HFFc6 (cell line): ENCODE measurements at places on chromosomes 4 and X.

GRCh38 chr4:13344216-13344615 is 139.9 kb downstream of the RAB28 start:
- no peak overlapping the region for H3K27ac ChIP-seq
- no peaks in the 10 kb centered on the region; the same call in 1 of the 2 replicates for H3K36me3 ChIP-seq
- no peak overlapping the region for H3K4me3 ChIP-seq

DNA sequence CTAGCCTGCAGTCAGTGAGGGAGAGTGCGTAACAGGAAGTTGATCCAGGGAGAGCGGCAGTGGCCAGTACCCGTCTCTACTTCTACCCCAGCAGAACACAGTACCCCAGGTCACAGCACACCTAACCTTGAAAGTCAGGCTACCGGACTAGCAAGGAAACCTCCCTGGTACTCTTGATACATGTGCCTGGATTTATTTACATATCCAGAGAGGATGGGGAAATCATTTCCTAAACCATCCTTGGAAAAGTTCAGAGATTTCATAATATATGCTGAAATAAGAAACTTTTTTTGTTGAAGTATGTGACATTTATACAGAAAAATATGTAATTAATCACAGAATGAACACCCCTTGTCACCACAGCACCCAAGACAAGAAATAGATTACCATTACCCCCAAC is 24.5 kb downstream of the PRIMPOL start:
- H3K27ac ChIP-seq = no peak overlapping the region
- peaks cover 13% of the 10 kb centered on the region for H3K36me3 ChIP-seq
- peaks cover under 1% of the 10 kb centered on the region; the same call in 1 of the 2 replicates for H3K4me1 ChIP-seq
- no peak for DNase-seq
- H3K27me3 ChIP-seq = no peaks in the 10 kb centered on the region; the same call in 1 of the 2 replicates
- H3K4me3 ChIP-seq = no peak overlapping the region

DNA sequence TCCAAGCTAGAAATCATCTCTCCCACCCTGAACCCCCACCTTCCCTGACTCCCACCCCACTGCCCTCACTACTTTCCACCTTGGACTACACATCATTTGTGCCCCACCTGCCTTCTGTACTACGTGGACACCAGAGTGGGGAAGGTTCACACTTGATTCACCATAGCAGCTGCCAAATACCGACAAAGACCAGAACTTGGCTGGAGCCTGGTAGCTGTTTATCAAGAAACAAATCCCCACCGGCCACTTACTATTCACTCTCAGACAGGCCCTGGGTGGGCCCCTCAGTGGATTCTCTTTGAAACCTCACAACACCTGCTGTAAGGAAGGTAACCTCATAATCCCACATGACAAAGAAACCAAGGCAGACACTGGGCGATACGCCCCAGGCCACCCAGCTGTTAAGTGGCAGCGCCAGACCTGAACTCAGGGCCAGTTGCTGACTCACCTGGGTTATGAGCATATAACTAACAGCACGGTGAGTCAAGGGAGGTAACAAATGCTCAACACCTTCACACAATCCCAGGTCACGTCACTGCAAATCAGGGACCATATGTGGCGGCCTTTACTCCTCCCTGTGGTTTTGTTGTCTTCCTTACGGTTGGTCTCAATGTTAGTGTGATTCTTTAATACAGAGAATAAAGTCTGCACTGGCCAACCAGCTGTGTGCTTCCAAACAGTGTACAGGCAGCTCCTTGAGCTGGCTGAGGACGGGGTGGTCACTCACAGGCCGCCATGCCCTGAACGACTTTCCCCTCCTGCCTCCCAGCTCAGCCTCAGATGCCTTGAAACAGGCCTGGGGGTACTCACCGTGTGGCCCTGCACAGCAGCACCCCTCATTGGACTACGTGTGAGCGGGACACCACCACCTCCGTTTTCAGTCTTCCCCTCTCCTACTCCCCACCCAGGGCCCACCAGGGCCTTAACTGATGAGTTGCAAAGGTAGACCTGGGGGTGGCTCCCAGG is 7.5 kb downstream of the WDR1 start:
- H3K27ac ChIP-seq = peak overlapping the region; percentile 80
- H3K27me3 ChIP-seq = peaks cover 19% of the 10 kb centered on the region
- peaks cover 100% of the 10 kb centered on the region for H3K4me1 ChIP-seq
- H3K36me3 ChIP-seq = peaks cover 80% of the 10 kb centered on the region
- peak; percentile 49 for DNase-seq

DNA sequence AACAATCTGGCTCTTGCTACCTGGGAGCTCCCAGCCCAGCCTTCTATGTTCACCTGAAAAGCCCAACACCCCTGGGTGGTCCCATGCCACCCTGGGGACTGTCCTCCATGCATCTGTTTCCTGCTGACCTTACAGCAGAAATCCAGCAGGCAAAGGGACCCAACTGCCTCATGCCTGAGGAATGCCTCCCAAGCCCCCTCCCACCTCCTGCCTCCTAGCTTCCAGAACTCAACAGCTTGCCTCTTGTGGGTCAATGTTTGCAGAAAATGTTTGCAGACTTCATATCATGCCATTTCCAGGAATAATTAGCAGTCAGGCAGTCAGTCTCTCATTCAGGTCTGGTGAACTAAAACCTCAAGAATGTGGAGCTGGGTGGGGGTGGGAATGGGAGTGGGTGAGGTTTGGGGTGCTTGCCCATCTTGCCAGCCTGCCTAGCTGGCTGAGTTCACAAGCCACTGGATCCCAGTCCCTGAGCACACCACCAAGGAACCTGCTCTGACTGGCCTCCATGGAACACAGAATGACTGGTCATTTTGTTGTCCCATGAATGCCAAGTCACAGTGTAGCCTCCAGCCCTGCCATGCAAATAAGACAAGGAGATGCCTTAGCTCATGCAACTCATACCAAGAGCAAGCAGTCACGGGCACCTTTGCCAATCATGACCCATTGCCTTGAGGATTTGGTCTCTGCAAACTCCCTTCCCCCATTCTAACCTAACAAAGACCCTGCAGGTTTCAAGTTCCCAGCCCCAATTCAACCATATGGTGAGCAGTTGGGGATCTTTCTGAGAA is 12.1 kb upstream of the PLAC1 start:
- DNase-seq = peak; percentile 76
- H3K36me3 ChIP-seq = peaks cover 8% of the 10 kb centered on the region
- peak overlapping the region; percentile 97 for H3K27ac ChIP-seq
- H3K4me3 ChIP-seq = peak overlapping the region; percentile 58
- H3K27me3 ChIP-seq = no peaks in the 10 kb centered on the region
- H3K4me1 ChIP-seq = peaks cover 47% of the 10 kb centered on the region

GRCh38 chr4:21413807-21414370 is 534.7 kb downstream of the KCNIP4 start:
- no peaks in the 10 kb centered on the region for H3K27me3 ChIP-seq
- H3K36me3 ChIP-seq = 0 out of 2 replicates have a peak, but pooled peaks cover 4% of the 10 kb centered on the region
- DNase-seq = no peak

DNA sequence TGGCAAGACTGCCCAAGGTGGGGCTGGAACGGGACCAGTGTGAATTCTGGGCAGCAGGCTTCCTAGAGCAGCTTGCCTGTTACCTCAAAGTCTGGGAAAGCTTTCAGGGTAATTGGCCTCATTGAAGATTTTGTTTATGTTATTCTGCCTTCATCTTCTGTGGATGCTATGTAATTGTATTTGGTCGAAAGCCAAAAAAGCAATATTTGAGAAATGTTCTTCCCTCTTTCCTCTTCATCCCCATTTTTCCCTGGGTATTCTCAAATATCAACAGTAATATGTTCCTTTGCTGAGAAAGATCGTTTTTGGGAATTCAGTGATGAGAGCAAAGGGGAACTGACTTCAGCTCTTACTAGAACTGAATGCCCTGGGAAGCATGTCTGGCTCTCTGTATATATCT is 12.9 kb downstream of the TMEM131L start:
- no peaks in the 10 kb centered on the region; the same call in 1 of the 2 replicates for H3K27me3 ChIP-seq
- H3K4me3 ChIP-seq = no peak overlapping the region
- H3K4me1 ChIP-seq = peaks cover 8% of the 10 kb centered on the region; the same call in 1 of the 2 replicates
- no peak for DNase-seq
- H3K36me3 ChIP-seq = peaks cover 10% of the 10 kb centered on the region; the same call in 1 of the 2 replicates

DNA sequence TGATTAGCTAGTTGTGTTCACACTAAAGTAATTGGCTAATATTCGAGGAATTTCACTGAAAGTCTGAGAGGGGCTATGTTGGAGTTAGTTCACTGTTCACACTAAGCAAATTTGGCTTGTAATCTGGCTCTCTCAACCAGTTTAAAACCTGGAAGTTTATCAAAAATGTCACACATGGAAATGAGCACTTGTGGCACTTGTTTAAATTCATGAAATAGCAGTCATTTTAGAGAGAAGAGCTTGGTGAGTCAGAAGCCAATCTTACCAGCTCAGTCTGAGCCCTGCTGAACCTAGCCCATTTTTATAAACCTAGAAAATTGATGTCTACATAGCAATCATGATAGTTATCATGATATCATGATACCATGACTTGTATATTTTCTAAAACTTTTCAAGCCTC is 90.7 kb upstream of the JADE1 start:
- H3K27ac ChIP-seq = no peak overlapping the region
- peaks cover 2% of the 10 kb centered on the region; the same call in 1 of the 2 replicates for H3K27me3 ChIP-seq
- peak; percentile 68 for DNase-seq
